Fibroblast of skin of left biceps (primary cell): ENCODE measurements at places on chromosomes 6 and 20.

GRCh38 chr6:152696522-152696921 lies 1.2 kb upstream of the MYCT1 start:
- DNase-seq: peak; percentile 82

GRCh38 chr20:50272030-50272723 lies 81.5 kb downstream of the CEBPB start:
- no peak for DNase-seq

GRCh38 chr20:49680484-49680883 lies 33.2 kb downstream of the B4GALT5 start:
- DNase-seq: no peak

DNA sequence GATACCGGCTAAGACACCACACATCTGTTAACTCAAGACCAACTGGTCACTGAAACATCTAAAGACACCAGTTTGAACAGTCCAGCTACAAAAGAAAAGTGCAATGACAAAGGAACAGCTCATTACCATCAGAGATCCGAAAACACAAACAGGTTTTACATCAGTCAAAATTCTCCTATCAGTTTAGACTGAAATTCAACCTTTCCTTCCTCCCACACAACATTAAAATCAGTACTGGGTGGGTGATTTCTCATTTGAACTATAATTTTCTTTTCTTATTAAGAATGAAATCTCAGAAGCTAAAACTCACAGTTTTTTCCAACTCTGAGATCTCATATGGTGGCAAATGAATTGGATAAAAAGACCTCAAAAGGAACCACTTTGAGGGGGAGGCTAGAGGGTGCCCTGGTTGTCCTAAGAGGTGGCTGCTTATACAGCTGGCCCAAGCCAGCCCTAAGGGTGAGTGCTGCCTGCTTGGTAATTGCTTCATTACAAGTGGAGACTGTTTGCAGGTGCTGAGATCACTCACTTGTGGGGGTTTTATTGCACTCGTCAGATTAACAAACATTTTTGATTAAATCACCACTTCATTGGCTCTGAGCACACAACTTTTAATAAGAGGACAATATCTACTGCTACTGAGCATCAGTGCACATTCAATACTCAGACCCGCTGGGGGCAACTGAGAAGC lies 4.3 kb downstream of the CCDC167 start:
- no peak for DNase-seq

DNA sequence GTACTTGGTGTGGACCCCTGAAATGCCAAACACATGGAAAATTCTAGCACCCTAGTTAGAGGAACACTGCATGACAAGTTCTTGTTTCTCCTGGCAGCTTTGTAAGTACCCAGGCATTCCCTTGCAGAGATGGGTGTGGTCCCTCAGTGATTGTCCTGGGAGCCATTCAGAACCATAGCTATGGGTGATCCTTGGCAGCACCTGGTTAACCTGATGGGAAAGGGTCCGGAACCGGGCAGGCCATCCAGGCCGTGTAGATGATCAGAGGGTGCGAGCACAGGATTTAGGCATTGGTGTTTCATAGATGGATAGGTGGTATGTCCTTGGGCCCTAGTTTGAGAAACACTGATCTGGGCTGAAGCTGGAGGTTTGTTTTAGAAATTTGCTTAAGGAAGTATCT lies 95.8 kb downstream of the RPP40 start:
- no peak for DNase-seq

GRCh38 chr6:5439749-5440148 lies 178.4 kb downstream of the FARS2 start:
- no peak for DNase-seq

DNA sequence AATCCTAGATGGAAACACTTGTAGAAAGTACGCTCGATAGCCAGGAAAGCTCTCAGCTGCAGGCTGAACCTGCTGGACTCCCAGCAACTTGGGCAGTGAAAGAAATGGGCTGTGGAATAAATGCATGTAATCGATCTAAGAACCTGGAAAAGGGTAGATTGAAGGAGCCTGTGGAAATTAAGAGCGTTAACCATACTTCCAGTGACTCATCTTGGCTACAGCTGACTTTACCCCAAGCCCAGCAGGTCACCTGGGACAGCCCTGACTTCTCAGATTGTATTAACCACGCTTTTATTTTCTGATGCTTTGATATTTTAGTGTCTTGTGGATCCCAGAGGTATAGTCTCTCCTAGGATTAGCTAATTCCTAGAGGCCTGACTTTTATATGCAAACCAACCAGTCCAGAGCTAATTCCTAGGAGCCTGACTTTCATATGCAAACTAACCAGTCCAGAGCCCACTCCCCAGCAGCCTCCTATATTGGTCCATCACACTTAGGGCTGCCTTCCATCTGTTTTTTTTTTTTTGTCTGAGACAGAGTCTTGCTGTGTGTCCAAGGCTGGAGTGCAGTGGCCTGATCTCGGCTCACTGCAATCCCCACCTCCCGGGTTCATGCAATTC lies 86.3 kb downstream of the GMPR start:
- no peak for DNase-seq

GRCh38 chr20:10711903-10712451 lies 38.2 kb upstream of the JAG1 start:
- no peak for DNase-seq

DNA sequence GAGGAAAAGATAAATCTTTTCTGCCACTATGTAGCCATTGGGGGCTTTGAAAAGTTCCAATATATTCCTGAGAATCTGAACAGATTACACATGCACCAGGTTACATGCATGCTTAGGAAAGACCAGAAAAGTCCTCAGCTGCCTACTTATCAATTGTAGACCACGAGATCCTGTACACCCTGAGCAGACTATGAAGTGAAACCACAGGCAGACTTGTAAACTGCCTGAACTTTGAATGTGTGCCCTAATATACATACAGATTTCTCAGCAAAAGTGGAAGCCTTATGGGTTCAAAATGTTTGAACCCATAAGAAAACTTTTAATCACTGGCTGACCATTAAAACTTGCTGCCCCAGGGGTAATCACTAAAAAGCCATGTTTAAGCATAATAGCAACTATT lies 273.5 kb upstream of the RUNX2 start:
- DNase-seq: no peak

GRCh38 chr6:154622618-154623336 lies 110.4 kb upstream of the SCAF8 start:
- no peak for DNase-seq

- DNase-seq: no peak
These were observed 546 bp upstream of the KLHL32 start for GRCh38 chr6:96923871-96924493.

DNA sequence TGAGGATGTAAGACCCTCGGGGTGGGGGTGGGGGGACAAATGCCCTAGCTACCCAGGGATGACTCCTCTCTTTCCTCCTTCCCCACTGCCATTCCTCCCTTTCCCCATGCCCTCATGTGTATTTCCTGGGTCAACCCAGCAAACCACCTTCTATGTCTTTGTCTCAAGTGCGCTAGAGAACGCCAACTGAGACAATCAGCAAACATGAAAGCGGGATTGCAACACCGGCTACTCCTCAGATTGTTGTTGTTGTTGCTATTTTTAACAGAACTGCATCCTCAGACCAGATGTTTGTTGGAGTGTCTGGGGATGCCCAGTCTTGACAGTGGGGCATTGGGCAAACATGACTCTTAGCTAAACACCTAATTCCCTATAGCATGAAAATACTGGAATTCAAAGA lies 39.3 kb upstream of the HIVEP1 start:
- DNase-seq: no peak

- DNase-seq: no peak
These were observed 49.7 kb upstream of the SNX9 start for GRCh38 chr6:157773248-157773773.

DNA sequence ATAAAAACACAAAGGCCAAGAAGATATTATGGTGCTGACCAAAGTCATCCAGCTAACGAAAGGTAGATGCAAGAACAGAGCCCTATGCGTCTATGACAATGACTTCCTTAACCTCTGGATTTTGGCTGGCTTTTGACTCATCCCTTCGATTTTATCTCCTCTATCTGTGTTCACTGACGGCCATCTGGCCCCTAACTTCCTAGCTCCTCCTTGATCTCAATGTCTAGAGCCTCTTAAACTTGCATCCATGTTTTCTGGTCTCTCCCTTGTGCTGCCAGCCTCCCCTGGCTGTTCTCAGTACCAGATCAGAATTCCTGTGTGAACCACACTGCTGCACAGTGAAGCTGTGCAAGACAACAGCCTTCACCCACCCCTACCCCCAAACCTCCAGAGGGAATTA lies 452.9 kb downstream of the UTRN start:
- no peak for DNase-seq

DNA sequence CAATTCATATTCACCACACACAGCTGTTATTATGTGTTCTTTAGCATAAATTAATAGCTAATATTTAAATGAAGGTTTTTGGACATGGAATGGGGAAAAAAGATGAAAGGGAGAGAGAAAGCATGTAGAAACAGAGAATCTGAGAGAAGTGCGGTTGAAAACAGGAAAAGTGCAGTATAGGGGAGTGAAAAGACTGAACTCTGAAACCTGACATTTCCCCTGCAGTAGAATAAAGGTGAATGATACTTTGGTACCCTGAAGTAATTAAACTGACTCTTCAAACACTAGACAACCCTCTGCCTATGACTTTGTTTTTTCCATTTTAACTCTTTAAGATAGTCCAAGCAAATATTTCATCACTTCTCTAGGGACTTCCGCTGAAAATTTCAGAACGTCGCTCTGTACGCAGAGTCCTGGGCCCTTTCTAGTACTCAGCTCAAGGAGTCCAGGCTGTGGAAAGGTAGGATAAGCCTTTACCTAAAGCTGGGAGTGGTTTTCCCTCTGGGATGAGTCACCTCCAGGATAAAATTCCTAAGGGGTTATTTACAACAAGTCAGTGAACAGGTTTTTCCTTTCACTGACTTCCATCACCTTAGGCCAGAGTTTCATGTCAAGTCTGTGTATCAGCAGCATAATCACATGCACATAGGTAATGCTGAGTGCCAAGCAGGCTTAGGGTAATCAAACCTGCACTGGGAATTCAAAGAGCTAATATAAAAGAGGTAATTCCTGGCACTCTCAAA lies 614.5 kb downstream of the PKHD1 start:
- no peak for DNase-seq

DNA sequence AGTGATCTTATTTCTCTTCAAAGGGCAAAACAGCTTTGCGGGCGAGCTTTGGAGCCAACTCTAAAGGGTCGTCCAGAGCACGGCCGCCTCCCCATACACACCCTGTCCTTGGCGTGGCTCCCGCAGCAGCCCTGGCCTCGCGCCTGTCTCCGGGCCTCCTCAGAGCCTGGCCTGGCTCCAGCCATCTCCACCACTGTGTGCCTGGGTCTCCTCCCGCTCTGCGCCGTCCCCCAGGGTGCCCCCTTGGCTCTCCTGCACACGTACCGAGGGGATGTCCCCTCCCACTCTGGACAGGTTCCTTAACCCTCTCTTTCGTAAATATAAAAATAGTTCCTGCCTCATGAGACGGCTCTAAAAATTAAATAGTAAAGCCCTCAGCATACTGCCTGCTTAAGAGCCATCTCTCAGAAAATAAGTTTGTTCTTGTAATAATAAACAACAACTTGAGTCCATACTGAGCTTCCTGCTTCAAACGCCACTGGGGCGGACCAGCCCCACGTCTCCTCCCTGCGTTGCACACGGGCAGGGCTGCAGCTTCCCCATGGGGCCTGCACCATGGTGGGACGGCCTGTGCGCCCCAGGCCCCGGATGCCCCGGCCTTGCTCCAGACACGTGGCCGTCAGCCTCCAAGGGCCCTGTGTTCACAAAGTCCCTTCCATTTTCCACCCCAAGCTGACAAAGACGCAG lies 226.2 kb downstream of the TTLL2 start:
- DNase-seq: no peak

DNA sequence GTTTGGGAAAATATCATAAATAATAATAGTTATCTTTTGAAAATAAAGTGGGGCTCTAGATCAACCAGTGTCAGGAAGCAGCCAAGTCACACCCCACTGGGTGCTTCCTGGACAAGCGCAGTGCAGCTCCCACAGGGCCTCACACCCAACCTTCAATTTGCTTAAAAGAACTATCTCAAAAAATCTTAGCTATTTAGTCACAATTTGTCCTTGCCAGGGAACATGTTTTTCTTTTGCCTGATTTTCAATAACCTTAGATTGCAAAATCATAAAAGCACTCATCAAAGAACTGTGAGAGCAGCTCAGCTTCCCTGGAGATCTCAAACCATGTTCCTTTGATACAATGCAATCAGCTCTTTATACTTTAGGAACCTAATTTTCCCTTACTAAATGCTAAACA lies 1.6 kb upstream of the NCOA7 start:
- no peak for DNase-seq

GRCh38 chr6:85372915-85373270 lies 77.0 kb upstream of the NT5E start:
- DNase-seq: no peak

- no peak for DNase-seq
These were observed 21.3 kb downstream of the TNXB start for GRCh38 chr6:32087574-32088486.

- DNase-seq: no peak
These were observed 539.3 kb upstream of the ID4 start for GRCh38 chr6:19297880-19298279.

- DNase-seq: no peak
These were observed 31.6 kb downstream of the GSTA2 start for GRCh38 chr6:52731719-52732118.

DNA sequence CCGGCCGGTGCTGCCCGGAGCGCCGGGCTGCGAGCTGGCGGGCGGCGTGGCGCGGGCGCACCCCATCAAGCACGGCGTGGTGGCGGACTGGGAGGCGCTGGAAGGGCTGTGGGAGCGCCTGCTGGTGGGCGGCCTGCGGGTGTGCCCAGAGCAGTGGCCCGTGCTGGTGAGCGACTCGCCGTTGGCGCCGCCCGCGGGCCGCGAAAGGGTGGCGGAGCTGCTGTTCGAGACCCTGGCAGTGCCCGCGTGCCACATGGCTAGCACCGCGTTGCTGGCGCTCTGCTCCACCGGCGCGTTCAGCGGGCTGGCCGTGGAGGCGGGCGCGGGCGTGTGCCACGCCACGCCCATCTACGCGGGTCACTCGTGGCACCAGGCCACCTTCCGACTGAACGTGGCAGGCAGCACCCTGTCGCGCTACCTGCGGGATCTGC lies 517 bp downstream of the ACTL10 start:
- no peak for DNase-seq

DNA sequence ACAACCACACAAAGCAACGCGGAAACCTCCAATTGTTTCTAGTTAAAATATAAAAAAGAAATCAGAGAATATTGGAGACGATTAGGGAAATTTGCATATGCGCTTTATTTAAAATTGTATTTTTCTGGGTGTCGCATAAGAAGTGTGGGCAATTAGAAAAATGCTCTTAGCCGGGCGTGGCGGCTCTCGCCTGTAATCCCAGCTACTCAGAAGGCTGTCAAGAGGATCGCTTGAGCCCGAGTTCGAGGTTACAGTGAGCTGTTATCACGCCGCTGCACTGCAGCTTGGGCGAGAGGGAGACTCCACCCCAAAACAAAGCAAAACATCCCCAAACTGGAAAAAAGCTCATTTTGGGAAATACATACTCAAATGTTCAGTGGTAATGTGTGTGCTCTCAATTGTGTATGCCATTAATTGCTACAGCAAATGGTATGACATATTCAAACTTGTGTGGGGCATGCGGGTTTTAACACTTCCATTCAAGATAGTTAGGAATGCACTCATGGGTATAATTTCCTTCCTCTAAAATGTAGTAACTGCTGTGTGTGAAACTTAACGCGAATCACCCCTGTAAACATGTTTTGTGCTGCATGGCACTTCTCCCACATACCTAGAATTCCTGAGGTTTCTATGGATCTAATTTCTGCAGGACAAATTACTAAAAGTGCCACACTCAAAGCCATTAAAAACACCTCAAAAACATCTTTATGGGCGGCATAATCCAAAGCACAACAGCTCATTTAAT lies 54.7 kb upstream of the HFE start:
- DNase-seq: no peak
